OCI-M1 (cell line): ENCODE measurements at places on chromosomes 3 and 15.

DNA sequence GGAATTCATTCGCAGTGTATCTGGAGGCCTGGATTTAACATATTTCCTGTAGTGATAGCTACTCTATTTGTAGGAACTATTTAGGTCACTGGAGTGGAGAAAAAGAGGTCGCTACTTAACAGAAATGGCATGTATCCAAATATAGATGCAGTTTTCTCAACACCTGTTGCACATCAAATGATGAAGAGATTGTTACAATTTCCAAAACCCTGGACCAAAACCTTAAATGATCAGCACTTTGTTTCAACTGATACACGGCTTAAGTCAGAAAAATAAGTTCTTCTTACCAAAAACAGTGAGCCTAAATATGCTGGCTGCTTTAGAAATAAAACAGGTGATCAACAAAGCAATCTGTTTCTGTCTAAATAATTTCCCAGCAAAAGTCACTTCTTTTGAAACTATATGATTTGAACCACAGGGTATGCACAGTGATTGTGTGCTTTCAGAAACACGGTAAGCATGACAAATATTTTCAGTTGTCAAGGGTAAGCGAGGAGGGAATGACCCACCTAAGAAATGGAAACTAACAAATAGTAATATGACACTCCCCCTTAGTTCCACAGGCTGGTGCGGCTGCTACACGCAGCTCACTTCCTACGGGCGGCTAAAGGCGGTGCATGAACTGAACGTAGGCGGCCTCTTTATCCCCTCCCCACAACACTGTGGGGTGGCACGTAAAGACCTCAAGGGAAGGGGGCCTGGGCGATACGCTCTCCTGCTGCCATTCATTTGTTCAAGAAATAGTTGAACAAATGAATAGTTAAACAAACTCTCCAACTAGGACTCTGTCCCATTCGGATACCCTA lies 1.1 kb downstream of the EHD4 start:
- DNase-seq: peak; percentile 75

- DNase-seq: no peak
These were observed 128.6 kb downstream of the PTPRG start for GRCh38 chr3:61690016-61690415.

- DNase-seq: no peak
These were observed 8.7 kb upstream of the DNAJB8 start for GRCh38 chr3:128475355-128475754.

GRCh38 chr15:90787881-90788280 lies 70.7 kb downstream of the BLM start:
- DNase-seq: no peak

DNA sequence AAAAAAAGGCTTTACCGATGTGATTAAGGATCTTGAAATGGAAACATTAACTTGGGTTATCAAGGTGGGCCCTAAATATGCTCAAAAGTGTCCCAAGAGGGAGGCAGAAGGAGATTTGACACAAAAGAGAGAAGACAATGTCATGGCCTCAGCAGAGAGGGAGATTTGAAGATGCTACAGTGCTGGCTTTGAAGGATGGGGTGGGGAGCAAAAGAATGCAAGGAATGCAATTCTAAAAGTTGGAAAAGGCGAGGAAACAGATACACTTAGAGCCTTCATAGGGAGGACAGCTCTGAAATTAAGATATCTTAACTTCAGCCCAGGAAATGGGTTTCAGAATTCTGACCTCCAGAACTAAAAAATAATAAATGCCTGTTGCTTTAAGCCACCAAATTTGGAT lies 314.5 kb upstream of the CCDC54 start:
- DNase-seq: no peak

DNA sequence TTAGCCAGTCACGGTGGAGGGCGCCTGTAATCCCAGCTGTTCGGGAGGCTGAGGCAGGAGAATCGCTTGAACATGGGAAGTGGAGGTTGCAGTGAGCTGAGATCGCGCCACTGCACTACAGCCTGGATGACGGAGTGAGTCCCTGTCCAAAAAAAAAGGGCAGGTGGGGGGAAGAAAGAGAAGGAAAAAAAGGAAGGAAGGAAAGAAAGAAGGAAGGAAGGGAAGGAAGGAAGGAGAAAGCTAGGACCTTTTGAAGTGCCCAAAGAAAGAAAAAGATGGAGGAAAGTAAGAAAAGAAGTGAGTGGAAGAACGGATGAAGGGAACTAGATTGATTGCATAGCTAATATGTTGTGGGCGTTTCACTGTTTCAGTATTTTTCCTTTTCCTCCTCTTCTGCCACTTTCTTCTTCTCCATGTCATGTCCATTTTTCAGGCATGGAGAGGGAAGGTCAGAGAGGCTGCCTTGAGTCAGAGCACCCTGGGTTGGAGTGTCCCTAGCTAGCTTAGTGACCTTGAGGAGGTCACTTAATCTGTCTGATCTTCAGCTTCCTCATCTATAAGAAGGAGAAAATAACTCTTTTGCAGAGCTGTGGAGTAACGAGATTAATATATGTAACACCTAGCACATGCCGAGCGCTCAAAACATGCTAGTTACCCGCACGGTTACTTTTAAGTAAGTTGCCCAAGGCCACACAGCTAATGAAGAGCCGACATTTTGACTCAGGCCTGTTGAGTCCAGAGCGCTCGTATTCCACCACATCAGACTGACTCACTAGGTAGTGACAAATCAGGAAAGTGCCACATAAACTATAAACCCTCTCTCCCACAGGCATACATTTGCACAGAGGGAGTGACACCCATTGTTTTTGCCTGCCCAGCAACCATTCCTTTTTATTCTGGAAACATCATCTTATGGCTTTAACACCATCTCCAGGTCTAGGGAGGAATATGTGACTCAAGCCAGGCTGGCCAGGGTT lies 42.2 kb downstream of the BHLHE40 start:
- no peak for DNase-seq

DNA sequence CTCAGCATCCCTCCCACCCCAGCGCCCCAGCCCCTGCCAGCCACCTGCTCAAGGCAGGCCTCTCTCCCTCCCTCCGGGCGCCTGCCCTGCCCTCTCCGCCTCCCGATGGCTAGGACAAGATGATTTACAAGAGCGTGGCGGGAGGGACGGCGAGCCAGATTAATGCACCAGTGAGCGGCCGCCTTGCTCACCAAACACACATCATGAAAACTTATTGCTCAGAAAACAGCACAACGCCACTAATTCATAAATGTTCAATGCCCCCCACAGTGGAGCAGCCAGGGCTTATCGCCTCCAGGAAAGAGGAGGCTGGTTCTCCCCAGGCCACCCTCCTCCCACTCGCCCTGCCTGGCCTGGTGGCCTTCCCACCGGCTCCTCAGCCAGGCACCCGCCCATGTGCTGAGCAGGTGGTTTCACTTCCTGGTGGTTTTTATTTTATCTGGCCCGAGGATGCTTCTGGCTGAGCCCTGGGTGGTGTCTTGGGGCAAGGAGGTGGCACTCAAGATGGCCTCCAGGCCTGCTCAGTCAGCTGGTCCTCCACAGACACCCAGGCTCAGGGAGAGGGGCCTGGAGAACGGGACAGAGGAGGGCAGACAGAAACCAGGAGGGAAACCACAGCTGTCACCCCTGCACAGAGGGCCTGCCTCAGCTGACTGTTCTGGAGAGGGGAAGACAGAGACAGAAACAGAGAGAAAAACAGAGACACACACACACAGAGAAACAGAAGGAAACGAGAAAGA lies 284.9 kb downstream of the UACA start:
- DNase-seq: no peak

- DNase-seq: no peak
These were observed 689.4 kb upstream of the NAALADL2 start for GRCh38 chr3:174169736-174170135.
